Mesendoderm (in vitro differentiated cells): ENCODE measurements at places on chromosomes 6 and 20.
A peak's percentile ranks its signal among the peaks of the same experiment; 100 is the strongest.

GRCh38 chr20:24546232-24546892 lies 76.9 kb downstream of the SYNDIG1 start:
- no peak for DNase-seq

DNA sequence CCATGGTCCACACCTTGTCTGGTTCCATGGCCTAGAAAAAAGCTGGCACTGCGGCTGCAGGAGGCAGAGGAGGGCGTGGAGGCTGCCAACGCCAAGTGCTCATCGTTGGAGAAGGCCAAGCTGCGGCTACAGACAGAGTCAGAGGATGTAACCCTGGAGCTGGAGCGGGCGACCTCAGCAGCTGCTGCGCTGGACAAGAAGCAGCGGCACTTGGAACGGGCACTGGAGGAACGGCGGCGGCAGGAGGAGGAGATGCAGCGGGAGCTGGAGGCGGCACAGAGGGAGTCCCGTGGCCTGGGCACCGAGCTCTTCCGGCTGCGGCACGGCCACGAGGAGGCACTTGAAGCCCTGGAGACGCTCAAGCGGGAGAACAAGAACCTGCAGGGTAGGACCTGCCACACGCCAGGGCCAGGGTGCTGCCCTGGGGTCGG lies 43.4 kb downstream of the MYH7B start:
- no peak for DNase-seq

- no peak for DNase-seq
Observed at GRCh38 chr6:84669945-84670344, 94.5 kb downstream of the TBX18 start.

- DNase-seq = no peak
Observed at GRCh38 chr6:166713434-166714186, 86.6 kb upstream of the RPS6KA2 start.

- no peak for DNase-seq
Observed at GRCh38 chr6:3190056-3190455, 32.7 kb upstream of the TUBB2A start.

- DNase-seq = no peak
Observed at GRCh38 chr6:89267918-89268317, 47.2 kb downstream of the GABRR2 start.

GRCh38 chr6:52591832-52592231 lies 15.0 kb upstream of the TRAM2 start:
- DNase-seq = no peak

DNA sequence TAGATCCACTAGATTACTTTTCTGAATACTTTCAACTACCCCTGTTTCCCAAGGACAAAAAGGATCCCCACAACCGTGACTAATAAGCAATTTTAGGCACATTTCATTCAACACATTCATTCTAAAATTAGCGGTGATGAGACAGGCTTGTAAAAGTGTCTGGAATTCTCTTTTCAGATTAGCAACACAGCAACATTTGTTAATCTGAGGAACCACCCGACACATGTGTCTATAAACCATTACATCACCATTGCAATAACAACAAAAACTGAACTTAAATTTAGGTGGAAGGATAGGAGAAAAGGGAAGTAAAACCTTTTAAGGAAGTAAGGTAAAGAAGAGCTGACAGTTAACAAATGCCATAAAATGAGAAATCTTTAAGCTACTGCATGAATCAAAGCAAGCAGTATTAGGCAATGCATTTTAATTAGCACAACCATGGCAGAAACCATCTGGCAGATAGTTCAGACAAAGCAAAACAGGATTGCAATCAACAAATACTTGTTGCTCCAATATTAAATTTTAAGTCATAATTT lies 49.1 kb downstream of the MAP3K7 start:
- DNase-seq = no peak

DNA sequence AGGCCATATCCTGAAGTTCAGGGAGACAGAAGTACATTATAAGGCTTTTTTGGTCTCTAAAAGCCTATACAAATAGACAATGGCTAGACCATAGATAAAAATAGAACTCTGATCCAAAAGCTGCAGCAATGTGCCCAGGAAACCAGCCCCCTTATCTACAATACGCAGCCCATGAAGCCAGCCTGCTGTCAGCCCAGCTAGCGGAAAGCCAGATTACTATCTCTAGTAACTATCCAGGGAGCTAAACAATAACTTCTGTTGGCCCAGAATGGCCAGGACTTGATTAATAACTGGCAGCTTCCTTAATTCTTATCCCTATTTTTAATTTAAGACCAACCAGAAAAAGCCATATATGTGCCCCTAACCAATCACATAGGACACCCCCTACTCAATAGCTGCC lies 160.4 kb upstream of the SMLR1 start:
- no peak for DNase-seq

GRCh38 chr6:140107216-140107615 lies 732.8 kb upstream of the CITED2 start:
- DNase-seq = no peak

DNA sequence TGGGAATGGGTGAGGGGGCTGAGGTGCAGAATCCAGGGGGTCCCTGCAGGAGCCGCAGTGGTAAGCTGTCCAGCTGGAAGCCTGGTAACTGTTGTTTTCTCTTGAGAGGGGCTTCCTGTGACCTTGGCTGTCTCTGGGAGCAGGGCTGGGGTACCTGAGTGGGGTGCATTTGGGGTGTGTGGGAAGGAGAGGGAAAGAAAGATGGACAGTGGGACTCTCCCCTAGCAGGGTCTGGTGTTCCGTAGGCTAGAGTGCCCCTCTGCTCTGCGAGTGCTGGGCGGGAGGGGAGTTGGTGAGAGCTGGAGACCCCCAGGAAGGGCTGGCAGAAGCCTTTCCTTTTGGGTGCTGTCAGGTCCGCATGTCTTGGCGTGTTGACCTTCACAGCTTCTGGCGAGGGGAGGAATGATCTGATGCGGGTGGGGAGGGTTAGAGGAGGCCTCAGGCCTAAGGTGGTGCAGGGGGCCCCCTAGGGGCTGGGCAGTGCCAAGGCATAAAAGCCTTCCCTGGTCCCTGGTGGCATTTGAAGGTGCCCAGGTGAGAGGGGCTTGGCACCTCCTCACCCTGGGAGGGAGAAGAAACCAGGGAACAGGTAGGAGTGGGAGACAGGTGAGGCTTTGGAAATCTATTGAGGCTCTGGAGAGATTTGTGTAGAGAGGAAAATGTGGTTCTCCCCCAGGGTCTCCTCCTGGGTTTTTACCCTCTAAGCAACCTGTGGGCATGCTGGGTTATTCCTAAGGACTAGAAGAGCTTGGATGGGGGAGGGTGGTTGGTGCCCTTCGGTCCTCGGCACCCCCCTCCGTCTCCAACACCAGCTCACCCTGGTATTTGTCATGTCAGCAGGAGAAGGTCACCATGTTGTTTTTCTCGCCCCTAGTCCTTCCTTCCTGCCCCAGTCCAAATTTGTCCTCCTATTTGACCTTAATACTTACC lies 3.3 kb downstream of the VEGFA start:
- DNase-seq = peak; percentile 79

DNA sequence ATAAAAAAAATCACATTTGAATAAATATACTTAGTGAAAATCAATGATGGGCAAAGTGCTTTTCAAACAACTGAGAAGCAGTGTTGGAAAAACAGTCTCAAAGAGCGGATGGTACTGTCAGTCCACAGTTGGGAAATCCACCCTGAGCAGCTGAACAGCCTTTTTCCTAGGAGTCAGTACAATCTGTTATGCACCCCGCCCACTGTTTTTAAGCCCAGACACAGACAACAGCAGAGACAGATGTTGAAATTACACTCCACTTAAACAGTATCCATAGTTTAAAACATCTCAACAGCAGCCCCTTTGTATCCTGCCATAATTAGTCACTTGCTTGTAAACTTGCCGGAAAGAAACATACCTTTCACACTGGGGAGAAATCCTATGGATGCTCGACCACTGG lies 372 bp downstream of the KIAA0408 start:
- DNase-seq = no peak

- DNase-seq = peak; percentile 94
Observed at GRCh38 chr20:59994697-59995122, 36.5 kb downstream of the CDH26 start.

DNA sequence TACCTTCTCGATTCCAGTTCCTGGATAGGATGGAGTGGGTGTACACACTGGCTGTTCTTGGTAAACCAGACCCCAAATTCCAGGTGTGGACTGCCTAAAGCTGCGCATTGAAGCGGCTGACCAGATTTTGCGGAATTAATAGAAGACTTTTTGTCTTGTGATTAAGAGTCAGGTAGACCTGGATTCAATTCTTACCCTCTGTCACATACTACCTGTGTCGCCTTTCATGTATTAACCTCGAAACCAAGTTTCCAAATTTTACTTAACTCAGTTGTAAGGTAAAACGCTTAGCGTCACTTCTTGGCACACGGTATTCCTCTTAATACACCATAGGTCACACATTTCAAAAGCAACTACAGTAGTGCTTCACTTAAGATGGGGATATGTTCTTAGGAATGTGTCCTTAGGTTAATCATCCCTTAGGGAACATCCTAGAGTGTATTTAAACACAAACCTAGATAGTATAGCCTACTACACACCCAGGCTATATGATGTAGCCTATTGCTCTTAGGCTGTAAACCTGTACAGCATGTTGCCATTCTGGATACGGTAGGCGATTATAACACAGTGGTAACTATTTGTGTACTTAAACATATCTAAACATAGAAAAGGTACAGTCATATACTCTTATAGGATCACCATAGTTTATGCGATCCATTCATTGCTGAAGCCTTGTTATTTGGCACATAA lies 733 bp upstream of the GOPC start:
- DNase-seq = no peak

DNA sequence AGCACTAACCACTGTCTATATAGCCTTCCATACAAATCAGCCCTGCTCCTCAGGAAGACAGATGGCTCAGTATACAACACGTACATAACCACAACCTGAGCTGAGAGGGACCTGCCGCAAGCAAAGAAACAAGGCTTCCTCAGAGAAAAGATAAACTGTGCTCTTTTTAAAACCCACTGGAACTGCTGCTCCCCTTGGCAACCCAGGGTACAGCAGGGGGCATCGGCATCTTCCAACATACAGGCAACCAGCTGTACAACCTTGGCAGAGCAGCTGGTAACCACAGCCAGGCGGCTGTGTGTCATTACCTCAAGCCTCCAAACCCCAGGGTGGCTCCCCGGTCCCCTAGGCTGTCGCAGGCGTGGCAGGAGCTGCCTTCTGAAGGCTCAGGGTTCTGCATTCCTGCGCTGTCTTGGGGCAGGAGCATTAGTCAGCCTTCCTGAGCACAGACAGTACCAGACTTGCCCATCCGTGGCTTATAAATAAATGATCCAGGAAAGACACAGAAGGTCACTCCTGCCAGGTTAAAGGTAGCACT lies 249.5 kb downstream of the ADGRG6 start:
- peak; percentile 23 for DNase-seq

- DNase-seq = no peak
Observed at GRCh38 chr6:17653198-17653882, 53.2 kb downstream of the FAM8A1 start.

GRCh38 chr6:41375598-41376151 lies 40.3 kb downstream of the NCR2 start:
- peak; percentile 37 for DNase-seq

DNA sequence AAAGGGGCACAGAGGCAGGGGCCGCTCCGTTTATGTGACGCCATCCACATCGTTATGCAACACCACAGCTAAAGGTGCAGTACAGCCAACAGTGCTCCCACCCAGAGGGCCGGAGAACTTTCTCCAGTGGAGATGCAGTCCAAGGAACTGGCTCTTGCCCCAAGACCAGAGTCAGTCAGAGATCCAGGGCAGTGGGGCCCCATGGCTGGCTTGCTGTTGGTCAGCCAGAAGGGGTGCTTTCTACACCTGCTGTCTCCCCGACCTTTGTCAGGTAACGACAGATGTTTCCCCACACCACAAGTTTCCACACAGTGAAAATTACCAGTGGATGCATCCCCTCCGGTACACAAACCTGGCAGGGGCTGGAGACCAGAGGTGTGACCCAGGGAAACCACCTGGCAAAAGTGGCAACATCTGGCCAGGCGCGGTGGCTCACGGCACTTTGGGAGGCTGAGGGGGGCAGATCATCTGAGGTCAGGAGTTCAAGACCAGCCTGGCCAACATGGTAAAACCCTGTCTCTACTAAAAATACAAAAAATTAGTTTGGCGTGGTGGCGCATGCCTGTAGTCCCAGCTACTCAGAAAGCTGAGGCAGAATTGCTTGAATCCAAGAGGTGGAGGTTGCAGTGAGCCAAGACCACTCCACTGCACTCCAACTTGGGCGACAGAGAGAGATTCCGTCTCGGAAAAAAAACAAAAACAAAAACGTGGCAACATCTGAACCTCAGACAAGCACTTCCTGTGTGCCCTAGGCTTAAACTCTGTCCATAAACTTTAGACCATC lies 34.9 kb downstream of the UBE2V1 start:
- no peak for DNase-seq

DNA sequence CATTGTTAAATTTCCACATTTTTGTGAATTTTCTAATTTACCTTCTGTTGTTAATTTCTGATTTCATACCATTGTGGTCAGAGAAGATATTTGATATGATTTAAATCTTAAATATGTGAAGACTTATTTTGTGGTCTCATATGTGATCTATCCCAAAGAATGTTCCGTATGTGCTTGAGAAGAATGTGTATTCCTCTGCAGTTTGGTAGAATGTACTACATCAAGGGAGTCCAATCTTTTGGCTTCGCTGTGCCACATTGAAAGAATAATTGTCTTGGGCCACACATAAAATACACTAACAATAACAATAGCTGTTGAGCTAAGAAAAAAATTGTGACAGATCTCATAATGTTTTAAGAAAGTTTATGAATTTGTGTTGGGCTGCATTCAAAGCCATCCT lies 176.2 kb upstream of the PRND start:
- DNase-seq = no peak

GRCh38 chr6:111523484-111524167 lies 40.6 kb upstream of the REV3L start:
- DNase-seq = no peak

DNA sequence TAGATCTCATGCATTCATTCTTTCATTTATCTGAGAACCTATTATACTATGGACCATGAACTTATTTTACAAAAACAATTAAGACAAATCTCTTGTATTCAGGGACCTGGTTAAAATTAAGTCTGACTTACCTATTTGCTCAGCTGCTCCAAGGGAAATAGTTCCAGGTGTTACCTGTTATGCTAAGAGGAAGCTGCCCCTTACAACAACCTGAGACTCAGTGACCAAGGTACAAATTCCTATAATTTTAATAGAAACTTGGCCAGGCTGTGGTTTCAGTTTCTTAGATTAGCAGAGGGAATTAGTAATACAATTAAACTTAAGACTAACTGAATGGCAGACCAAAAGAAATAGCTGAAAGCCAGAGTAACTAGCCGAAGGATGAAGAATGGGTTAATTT lies 48.2 kb upstream of the GMPR start:
- DNase-seq = no peak

- no peak for DNase-seq
Observed at GRCh38 chr6:163162007-163162873, 252.3 kb upstream of the QKI start.

DNA sequence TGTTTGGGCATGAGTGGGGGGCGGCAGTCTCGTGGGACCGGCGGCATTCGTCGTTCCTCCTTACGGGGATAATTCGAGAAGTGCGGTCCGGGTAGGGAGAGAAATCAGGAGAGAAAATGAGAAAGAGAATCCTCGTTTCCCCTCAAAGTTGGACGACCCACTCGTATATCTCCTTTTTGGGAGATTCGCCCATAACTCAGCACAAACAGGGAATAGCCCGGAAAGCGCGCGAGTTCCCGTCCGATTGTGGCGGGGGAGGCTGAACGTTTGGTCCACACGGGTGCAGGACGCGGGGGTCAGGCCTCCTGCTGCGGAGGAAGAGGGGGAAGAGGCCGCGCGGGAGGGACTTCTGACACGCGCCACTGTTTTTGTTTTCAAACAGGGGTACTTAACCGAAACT lies 42.4 kb downstream of the POPDC3 start:
- DNase-seq = no peak

- DNase-seq = no peak
Observed at GRCh38 chr20:44023515-44024371, 109.1 kb downstream of the TOX2 start.

- DNase-seq = no peak
Observed at GRCh38 chr20:44479643-44480042, 4.0 kb downstream of the TTPAL start.
